ENCODE measurements at places on chromosomes 12 and 14.

DNA sequence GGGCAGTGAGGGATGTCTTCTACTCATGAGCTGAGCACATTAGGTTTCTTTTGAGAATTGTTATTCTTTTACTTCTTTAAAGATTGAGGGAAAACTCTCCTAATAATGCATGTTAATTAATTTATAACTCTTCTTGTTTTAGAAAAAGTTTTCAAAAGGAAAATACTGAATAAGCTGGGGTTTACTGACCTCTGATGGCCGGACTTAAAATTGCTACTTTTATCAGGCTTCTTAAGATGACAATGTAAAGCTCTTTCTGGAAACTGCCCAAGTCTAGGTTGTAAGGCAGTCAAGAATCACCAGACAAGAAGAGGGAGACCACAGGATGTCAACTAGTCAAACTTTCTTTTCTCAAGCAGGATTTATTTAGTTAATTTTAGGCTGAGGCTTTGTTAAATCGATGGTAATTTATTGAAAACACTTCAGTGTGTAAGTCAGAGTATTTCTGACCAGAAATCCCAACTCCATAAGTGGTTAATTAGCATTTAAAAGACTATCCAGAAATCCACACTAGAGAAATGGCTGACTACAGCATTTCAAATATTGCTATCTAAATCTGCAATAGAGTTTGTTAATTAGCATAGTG, 82.1 kb downstream of the AVPR1A start:
- no peak for DNase-seq

DNA sequence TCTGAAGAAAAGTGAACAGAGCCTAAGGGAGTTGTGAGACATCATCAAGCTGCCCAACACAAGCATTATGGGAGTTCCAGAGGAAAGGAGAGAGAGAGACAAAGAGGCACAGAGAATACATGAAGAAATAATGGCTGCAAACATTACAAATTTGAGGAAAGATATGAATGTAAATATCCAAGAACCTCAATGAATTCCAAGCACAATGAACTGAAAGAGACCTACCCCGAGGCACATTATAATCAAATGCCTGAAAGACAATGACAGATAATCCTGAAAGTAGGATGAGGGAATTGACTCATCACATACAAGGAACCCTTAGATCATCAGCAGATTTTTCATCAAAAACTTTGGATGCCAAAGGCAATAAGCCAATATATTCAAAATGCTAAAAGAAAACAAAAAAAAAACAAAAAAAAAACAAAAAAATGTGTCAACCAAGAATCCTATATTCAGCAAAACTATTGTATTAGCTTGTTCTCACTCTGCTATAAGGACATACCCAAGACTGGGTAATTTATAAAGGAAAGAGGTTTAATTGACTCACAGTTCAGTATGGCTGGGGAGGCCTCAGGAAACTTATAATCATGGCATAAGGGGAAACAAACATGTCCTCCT, 37.8 kb downstream of the BCL2L14 start:
- DNase-seq: no peak

DNA sequence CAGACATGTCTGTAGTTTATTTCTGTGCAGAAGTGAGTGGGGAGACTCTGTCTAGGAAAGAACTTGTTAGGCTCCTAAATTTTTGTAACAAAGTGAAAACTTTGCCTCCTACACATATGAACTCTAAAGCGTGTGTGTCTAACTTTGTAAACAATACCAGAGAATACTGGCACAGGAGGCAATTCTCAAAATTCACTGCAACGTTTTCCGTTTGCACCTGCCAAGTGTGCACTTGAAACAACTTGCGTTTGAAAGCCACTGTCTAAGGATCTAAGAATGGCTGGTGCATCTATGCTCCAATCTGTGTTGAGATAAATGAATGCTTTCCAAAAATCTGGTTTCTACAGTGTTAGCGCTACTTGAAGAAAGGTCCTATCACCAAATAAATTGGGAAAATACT, 15.3 kb downstream of the GRIP1 start:
- DNase-seq: no peak

- no peak for DNase-seq
Measured at GRCh38 chr14:95365401-95365800, 45.7 kb upstream of the CLMN start.

GRCh38 chr14:35261774-35262173, 30.4 kb upstream of the PSMA6 start:
- no peak for DNase-seq

DNA sequence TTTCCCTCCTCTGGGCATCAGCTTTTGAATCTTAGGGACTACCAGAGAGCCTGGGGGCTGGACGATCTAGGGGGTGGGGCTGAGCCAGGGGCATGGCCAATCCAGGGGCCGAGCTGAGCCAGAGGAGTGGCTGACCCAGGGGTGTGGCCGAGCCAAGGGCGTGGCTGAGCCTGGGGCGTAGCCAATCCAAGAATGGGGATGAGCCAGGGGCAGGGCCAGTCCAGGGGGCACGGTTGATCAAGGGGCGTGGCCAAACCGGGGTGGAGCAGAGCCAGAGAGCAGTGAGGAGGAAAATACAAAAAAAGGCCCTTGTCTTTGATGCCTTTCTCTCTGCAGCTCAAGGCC, 219.3 kb upstream of the NOS1 start:
- DNase-seq: no peak

- no peak for DNase-seq
Measured at GRCh38 chr14:55756557-55756956, 176.6 kb downstream of the KTN1 start.

GRCh38 chr14:31897581-31898186, 179.4 kb upstream of the ARHGAP5 start:
- DNase-seq: no peak

- DNase-seq: no peak
Measured at GRCh38 chr12:47649381-47649780, 56.4 kb downstream of the RPAP3 start.

DNA sequence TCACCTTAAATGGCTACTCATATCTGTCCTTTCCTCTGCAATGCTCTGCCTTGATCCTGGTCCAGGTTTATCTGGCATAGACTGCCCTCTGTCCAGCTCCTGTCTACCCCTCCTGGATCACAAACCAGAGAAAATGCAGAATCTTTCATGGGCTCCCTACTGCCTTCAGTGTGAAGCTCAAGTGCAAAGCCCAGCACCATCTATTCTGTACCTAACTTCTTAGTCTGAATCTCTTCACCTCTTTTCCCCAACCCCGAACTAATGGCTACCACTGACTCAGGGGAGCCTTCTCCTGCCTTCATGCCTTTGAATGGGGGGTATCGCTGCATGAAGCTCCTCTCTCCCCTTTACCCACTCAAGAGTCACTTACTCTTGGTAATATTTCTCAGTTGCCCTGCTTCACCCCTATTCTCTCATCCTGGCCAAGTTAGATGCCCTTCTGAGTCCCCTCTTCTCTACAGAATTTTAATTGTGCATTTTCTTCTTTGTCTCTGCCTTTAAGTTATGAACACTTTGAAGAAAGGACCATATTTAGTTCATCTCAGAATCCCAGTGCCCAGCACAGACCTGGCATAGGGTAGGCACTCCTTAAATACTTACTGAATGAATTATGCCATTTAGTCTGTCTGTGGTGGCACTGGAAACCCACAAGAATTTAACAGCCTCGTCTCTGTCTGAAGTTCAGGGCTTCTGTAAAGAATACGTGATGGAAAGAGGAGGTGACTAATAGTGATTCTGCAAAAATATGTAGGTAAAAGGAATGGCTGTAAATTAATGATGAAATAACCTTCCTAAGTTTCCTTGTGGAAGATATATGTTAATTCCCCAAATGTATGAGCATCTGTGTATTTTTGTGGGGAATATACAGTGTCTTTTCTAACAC, 191.3 kb upstream of the AMIGO2 start:
- no peak for DNase-seq

GRCh38 chr14:71355324-71356201, 448.3 kb downstream of the PCNX1 start:
- no peak for DNase-seq

- DNase-seq: peak; percentile 6
Measured at GRCh38 chr12:90280564-90281058, 572.0 kb upstream of the ATP2B1 start.

DNA sequence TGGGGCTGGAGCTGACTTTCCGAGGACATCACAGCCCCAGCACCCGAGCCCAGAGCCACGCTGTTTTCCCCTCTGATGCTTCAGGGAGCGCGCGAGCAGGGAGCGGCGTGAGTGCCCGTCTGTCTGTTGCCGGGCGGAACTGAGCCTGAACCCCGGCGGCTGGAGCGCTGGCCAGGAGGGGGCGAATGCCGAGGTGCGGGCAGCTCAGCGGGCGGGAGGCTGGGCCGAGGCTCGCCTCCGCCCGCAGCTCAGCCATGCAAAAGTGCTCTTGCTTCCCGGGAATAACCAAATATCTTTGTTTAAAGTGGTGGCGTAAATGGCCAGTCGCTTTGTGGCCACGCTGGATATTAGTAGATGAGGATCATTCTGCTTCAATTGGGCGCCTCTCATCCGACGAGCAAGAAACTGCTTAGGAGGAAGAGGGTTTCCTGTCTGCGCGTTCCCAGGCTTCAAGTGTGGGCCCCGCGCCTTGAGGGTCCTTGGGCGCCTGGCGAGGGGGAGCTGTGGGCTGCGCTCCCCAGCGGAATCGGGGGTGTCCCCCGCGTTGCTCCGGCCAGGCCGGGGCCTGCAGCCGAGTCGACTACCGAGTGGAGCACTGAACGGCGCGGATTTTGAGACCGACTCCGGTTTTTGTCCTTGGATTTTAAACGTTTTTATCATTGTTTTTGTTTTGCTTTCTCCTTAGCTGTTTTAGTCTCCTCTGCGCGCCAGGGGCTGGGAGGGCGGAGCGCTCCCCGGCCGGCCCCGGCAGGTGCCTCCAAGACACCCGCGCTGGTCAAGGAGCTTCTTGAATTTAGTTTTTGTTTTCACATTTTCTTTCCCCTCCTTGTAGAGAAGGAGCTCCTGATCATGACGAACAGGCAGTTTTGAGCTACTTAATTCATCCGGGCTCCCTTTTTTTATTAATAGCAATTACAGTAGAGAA, 831 bp upstream of the NKX2-1 start:
- DNase-seq: no peak

DNA sequence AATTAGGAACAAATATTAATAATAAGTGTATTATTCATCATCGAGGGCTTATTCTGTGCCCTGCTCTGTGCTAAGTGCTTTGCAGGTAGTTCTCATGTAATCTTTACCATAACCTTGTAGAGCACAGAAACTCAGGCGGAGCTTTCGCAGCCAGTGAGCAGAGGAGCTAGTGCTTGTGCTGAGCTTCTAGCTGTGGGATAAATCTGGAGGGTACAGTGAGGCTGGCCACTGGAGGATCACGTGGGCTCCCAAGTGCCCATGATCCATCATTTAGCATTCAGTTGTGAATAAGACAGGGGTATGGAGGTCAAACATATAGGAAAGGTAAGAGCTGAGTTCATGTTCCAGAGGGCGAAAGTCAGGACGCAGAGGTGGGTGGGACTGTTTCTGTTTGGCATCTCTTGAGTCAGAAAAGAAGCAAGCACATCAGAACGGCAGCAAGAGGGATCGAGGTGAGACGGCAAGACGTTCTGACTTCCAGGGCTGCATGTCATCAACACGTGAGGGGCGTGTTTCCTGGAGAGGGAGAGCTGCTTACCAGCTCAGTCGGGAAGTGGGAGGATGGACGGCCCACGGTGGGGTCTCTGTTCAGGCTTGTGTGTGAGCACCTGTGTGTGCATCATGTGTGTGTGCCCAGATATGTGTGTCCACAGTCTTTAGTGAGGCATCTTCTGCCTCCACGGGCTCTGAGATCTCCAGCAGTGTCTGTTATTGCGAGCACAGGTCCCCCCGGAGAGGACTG, 16.8 kb upstream of the KRT80 start:
- no peak for DNase-seq

- DNase-seq: no peak
Measured at GRCh38 chr12:19998411-19998810, 369.9 kb upstream of the PDE3A start.

DNA sequence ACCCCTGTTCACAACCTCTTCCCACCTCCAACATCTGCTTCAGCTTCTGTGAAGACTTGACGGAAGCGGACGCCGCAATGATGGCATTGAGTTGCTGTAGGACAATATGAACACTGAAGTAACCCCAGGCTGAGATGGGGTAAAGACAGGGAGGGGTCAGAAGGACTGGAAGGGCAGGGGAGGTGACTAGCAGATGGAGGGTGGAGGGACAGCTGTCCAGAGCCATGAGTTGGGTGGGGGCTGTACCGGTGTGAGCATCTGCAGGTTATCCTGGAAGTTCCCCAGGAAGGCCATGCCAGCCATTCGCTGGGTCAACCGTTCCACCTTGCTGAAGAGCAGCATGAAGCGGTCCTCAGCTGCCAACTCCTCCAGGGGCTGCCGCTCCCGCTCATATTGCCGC, 26.1 kb downstream of the PRPF40B start:
- no peak for DNase-seq

GRCh38 chr14:83342590-83342989, 1808.9 kb upstream of the SEL1L start:
- DNase-seq: no peak

GRCh38 chr14:56304456-56304855, 186.2 kb downstream of the PELI2 start:
- no peak for DNase-seq

DNA sequence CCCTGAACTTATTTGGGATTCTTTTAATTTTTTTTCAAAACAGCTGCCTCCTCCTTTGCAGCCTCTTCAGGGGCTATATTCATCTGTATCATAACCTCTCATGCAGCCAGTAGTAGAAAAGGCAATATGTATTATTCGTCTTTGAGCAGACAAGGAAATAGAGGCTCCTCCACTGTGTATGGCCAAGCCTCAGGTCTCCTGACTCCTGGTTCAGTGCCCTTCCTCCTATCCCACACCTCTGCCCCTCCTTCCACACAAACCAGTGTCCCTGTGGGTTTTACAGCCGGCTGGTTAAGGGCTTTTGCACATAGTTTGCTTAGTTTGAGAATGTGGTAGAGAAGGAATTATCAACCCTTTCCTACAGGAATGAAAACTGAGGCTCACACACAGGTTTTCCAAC, 8.8 kb upstream of the ACVRL1 start:
- no peak for DNase-seq

GRCh38 chr14:55832122-55832911, 252.3 kb downstream of the KTN1 start:
- no peak for DNase-seq

- DNase-seq: no peak
Measured at GRCh38 chr12:42862055-42862454, 272.5 kb upstream of the PRICKLE1 start.

DNA sequence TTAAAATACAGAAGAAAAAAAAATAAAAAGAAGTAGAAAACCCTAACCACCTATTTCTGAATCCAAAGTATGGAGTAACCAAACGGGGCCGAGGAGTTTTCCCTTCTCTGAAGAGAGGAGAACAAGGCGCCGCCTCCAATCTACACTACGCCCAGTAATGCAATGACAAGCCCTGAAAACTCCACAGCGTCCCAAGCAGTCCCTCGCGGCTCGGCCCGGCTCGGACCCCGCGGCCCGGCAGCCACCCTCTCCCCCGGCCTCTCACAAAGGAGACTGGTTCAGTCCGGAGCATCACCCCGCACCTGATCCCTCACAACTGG, 371 bp downstream of the CHD8 start:
- DNase-seq: no peak

DNA sequence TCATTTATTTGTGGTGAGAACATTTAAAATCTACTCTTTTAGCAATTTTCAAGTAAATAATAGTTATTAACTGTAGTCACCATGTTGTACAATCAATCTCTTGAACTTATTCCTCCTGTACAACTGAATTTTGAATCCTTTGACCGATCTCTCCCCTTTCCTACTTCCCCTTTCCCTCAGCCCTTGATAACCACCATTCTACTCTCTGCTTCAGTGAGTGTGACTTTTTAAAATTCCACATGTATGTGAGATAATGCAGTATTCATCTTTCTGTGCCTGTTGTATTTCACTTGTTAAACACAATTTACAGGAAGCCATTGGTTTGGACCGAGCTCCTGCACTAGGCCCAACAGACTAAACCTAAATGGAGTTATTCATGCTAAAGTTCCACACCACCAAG, 458.9 kb upstream of the PDE3A start:
- no peak for DNase-seq

- no peak for DNase-seq
Measured at GRCh38 chr12:96006727-96007126, 10.6 kb upstream of the HAL start.

Measured in stimulated activated CD8-positive, alpha-beta memory T cell treated with anti-CD3 and anti-CD28 coated beads, Interleukin-15, amount 100 ng/mL, for 48 hours (primary cell).